ENCODE measurements at places on chromosomes 4 and X.

DNA sequence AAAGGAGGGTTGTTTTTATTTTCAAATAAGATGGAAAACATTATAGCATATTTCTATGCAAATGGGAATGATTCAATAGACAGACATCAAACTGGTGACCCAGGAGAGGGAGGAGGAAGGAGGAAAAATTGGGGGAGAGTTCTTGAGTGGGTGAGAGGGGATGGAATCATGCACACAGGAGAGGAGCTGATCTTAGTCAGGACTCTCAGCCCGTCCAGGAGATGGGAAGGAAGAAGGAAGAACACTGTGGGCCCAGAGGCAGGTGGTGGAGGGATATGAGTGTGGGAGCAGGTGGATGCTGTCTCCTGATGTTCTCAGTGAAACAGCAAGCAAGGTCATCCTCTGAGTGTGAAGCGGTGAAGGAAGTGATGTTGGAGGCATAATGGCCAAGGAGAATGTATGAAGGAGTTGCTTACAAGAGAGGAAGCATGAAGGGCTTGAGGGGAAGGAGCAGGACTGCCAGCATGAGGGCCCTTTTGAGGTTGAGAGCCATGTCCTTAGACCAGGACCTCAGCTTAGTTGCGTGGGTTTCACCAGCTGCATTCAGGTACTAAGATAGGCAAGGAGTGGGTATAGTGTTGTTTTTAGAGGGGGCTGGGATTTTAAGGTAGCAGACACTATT is 161.7 kb upstream of the NAP1L5 start:
- DNase-seq, result no peak

DNA sequence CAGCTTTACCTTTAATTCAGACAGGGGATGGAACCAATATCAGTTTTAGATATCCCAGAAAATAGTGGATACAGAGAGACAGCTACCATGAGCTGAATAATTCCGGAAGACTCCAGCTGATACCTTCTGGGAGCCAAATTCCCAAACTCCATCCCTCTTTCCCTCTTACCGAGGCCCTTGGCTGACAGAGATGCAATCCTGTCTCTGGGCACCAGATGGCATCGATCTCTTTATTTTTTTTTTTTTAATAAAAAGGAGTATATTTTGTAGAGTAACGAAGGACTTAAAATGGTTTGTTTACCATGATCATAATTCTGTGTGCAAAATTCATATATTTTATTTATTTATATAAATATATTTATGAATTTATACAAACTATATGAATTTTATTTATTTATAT is 31.0 kb downstream of the RAB40A start:
- DNase-seq, result no peak

- no peak for DNase-seq
Observed at GRCh38 chr4:56234098-56234497, 153.2 kb downstream of the AASDH start.

DNA sequence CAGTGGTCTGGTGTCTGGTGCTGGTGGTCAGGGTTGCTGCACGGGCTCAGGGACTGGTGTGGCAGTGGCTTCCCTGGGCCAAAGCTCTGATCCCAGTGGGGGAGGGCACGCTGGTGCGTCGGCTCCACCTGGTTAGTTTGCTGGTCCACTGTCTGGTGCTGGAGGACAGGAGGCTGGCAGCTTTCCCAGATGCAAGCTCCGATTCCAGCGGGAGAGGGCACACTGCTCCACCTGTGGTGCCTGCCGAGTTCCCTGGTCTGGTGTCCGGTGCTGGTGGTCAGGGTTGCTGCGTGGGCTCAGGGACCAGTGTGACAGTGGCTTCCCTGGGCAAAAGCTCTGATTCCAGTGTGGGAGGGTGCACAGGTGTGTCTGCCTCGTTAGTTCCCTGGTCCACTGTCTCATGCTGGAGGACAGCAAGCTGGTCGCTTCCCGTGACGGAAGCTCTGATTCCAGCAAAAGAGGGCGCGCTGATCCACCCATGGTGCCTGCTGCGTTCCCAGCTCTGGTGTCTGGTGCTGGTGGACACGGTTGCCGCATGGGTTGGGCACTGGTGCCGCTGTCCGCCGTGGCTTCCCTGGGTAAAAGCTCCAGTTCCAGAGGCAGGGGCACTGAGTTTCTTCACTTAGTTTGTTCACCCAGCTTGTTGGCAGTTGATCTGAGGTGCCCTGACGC is 5.8 kb downstream of the VMA21 start:
- no peak for DNase-seq

DNA sequence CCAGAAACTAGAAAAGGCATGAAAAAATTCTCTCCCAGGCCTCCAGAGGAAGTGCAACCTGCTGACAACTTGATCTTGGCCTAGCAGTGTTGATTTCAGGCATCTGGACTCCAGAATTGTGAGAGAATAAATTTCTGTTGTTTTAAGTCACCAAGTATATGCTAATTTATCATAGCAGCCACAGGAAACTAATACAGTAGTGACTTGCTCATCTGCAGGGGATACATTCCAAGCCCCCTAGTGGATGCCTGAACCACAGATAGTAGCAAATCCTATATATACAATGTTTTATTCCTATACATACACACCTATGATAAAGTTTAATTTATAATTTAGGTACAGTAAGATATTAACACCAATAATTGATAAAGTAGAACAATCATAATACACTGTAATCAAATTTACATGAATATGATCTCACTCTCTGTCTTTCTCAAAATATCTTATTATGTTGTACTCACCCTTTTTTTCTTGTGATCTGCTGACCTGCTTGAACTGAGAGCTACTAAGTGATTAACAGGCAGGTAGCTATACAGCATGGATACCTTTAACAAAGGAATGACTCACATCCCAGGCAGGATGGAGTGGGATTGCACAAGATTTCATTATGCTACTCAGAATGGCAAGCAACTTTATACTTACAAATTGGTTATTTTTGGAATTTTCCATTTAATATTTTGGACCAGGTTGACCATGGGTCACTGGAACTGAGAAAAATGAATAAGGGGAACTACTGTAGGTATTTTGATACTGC is 501.1 kb downstream of the KCNIP4 start:
- no peak for DNase-seq

- no peak for DNase-seq
Observed at GRCh38 chrX:63585936-63586335, 199.1 kb downstream of the ARHGEF9 start.

- no peak for DNase-seq
Observed at GRCh38 chrX:5807181-5807580, 421.5 kb downstream of the NLGN4X start.

GRCh38 chr4:42654631-42655268 is 2.2 kb downstream of the ATP8A1 start:
- no peak for DNase-seq

- no peak for DNase-seq
Observed at GRCh38 chr4:82652062-82652461, 90.3 kb upstream of the TMEM150C start.

DNA sequence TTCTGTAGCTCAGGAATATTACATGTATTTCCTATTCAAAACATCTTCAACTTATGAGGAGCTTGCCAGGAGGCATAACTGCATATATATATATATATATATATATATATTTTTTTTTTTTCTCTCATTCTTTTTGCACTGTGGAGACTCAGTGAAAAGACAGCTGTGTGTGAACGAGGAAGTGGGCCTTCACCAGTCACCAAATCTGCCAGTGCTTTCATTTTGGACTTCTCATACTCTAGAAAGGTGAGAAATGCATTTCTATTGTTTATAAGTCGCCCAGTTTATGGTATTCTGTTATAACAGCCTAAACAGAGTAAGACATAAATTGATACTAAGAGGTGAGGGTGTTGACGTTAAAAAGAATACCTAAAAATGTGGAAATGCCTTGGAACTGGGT is 710.6 kb downstream of the TRAM1L1 start:
- DNase-seq, result no peak

GRCh38 chrX:103399744-103400143 is 23.4 kb downstream of the BEX3 start:
- no peak for DNase-seq

DNA sequence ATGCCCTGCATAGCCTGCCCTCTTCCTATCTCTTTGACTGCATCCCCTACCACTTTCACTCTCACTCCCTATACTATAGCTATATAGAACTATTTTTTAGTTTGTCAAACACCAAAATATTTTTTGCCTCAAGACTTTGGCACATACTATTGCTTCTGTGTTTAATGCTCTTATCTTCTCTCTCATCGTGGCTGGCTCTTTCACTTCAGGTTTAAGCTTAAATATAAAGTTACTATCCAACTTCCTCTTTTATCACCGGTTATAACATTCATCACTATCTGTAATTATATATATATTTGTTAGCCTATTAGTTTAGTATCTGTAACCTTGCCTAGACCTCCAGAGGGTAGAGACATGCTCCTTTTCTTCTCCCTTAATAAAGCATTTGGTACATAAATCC is 11.5 kb upstream of the HMGB2 start:
- no peak for DNase-seq

DNA sequence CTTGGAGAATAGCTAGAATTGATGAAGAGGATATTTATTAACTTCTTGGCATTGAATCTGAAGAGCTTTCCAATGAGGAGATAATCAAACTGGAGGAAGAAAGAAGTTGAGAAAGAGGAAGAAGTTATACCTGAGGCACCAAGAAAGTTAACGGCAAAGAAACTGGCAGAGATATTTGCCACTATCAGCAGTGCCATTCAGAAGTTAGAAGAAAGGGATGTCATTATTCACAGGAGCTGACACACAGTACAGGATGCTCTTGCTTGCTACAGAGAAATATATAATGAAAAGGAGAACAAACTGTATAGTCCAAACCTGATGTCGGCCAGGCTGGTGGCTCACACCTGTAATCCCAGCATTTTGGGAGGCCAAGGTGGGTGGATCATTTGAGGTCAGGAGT is 64.5 kb downstream of the MCUB start:
- no peak for DNase-seq

DNA sequence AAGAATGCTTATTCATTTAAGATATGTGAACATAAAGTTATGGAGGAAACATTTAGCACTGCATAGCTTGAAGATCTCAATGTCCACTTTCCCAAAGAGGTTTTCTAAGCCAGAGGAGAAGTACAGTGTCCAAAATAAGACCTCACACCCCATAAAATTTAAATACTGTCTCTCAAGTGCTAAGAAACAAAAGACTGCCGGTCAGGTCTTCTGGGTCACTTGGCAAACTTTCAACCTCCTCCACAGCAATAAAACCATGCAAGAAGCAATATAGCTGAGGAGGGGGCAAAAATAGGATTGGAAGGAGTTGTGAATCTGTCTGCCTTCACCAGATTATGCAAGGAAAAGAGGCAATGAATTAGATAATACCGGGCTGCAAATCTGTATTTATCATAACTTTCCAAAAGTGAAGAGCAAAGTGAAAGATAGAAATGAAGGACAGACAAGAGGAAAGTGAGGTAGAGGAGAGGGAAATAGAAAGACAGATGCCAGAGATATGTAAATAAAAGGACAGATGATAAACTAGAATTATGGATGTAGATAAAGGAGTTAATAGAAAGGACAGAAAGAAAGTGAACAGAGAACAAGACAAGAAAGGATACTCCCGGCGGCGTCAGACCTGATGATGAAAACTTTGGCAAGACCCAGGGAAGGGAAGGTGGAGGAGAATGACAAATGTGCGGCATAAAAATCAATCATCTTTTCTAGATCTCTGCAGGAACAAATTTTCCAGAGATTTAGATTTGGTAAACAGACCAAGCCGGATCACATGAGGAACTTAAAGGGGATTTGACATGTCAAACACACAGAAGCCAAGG is 152.7 kb upstream of the FAM241A start:
- DNase-seq, result no peak

GRCh38 chrX:139077281-139078250 is 366.0 kb upstream of the FGF13 start:
- DNase-seq, result no peak

DNA sequence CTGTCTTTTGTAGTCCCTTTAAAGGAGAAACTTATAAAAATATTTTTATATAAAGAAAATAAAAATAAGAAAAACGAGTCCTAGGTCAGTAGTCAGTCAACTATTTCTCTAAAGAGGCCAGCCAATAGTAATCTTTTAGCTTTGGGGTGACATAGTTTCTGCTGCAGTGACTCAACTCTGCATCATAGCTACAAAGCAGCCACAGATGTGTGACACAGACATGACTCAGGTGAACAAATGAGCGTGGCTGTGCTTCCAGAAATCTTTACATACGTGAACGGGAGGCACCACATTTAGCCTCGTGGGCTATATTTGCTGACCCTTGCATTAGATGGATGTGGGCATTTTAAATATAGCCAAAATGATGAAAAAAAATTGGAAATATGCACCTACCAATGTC is 1862.5 kb upstream of the TENM3 start:
- no peak for DNase-seq

GRCh38 chr4:14575919-14576318 is 426.4 kb upstream of the CPEB2 start:
- DNase-seq, result no peak

DNA sequence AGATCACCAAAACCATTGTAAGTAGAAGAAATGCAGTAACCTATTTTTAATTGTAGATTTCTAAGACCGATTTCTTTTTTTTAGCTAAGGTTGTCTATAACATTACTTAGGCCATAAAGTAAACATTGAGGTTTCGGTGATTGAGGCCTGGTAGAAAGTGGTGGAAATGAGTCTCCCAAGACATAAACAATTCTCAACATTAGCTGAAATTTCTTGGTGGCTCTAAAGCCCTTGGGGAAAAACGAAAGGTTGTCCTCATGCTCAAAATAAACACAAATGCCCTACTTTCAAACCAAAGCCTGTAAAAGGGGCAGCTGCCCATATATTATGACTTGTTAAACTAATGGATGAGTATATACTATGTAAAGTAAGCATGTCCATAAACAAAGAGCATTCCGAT is 98.8 kb downstream of the SCFD2 start:
- no peak for DNase-seq

GRCh38 chrX:100418556-100418955 is 8.5 kb upstream of the PCDH19 start:
- no peak for DNase-seq

GRCh38 chr4:161252520-161253141 is 911.2 kb downstream of the FSTL5 start:
- no peak for DNase-seq

DNA sequence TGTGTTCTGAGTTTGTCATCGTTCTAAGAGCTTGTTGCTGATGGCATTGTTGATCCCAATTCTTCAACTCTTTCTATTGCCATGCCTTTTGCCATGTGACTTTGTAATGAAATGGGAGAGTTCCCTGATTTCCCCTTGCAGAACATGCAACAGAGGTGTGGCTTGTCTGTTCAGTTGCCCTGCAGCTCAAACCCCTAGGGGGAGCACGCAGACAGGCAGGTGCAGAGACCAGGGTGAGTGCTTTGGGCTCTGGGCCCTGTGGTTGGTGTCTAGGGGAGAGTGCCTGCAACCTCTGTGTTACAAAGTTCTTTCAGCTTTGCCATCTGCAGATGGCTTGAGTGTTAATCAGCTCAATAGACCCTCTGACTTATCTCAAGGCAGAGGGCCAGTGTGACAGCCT is 332.7 kb downstream of the MID1IP1 start:
- no peak for DNase-seq

DNA sequence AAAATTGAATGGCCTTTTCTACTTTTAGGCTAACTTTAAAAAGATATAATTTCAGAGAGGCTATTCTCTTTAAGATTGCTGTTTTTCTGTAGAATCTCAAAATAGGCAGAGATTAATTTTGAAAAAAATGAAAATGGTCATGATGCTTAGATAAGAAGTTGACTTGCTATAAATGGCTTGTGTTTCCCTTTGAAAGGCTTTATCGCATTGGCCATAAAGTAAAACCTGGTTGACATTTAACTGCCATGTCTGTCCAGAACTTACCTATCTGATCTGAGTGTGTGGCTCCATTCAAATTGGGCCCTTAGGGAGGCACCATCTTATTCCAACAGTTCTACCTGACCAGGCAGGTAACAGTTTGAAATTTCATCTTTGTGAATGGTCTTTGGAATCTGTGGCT is 56.1 kb downstream of the AFF2 start:
- no peak for DNase-seq

Data from D721Med (cell line).